ENCODE measurements at places on chromosomes 12 and 14. TPM values are rescaled to one million over a fixed set of nuclear protein-coding genes. Genes with fewer than 3 reads are reported as not detected.
A peak's percentile ranks its signal among the peaks of the same experiment; 100 is the strongest.

The AKAP3 gene
- 0.79 TPM for total RNA-seq

DNA sequence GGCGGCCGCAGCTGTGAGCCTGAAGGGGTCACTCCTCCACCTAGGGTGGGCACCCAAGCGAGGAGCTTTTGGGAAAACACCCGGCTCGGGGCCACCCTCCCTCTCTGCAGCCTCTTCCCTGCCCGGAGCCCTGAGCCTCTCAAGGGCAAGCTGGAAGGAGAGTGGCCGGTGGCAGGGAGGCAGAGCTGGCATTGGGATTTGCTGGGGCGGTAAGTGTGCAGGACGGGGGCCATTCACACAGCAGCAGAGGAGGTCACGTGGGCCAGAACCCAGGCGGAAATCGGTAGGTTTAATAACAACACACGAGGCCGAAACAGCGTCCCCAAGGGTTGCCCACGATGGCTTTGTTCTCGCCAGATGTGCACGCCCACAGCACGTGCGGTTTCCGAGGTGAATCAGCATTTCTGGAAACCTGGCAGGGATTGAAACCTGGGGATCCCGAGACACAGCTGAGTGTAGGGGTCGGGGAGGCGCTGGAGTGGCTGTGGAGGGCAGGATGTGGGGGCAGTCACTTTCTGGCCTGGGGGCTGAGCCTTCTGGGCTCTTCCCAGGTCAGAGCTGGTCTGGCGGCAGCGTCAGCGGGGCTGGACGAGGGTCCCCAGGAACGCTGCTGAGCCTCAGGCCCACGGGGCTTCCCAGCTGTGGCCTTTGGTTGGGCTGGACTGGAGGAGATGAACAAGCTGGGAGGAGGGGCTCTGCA, 23.5 kb downstream of the NOC4L start:
- no peak overlapping the region for H3K27ac ChIP-seq
- no peak for DNase-seq
- H3K36me3 ChIP-seq: no peaks in the 10 kb centered on the region
- H3K4me1 ChIP-seq: no peaks in the 10 kb centered on the region
- H3K4me3 ChIP-seq: no peak overlapping the region

The SYCP3 gene
- total RNA-seq: not detected

DNA sequence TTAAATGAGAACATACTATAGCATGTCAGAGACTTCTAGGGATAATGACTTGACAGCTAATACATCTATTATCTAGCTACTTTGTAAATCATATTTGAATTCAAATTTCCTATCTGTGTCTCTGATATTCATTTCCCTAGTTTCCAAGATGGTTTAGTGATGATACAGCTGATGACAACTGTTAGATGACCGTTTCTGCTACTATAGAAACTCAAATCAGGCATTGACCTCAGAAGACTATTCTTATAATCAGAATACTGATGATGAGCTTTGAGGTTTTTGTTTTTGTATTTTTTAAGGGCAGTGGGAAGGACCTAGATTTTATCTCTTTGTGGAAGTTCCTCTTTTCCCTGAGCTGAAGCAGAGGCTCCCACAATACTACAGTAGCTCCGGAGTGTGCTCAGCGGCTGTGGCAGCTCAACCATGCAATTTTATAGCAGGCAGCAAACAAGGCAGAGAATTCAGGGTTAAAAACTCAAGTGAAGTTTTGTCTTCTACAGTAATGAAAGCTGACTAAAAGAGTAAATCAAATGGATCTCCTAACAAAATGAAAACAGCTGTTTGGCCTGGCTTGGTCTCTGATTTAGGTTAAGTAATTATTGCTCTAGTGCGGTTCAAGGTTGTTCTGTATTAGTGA, 145.1 kb downstream of the SLC25A21 start:
- H3K27me3 ChIP-seq: no peaks in the 10 kb centered on the region
- H3K4me1 ChIP-seq: peaks cover 5% of the 10 kb centered on the region
- no peaks in the 10 kb centered on the region for H3K36me3 ChIP-seq
- H3K27ac ChIP-seq: no peak overlapping the region
- no peak overlapping the region for H3K4me3 ChIP-seq

The CABP1 gene
- 2.0 TPM for total RNA-seq

The SENP1 gene
- 11.6 TPM for total RNA-seq

The C3AR1 gene
- total RNA-seq: 10.6 TPM

The OTOGL gene
- total RNA-seq: 10.9 TPM

DNA sequence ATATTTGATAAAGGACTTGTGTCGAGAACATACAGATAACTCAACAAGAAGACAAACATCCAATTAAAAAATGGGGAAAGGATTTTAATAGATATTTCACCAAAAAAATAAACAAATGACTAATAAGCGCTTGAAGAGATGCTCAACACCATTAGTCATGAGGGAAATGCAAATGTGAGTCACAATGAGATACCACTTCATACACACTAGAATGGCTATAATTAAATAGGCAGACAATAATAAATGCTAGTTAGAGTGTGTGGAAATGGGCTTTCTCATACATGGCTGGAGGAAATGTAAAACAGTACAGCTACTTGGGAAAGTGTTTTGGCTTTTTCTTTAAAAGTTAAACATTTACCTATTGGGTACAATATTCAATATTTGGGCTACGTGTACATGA, 34.8 kb downstream of the DLK1 start:
- no peaks in the 10 kb centered on the region for H3K27me3 ChIP-seq
- no peak for DNase-seq
- no peak overlapping the region for H3K4me3 ChIP-seq
- no peaks in the 10 kb centered on the region for H3K4me1 ChIP-seq
- no peak overlapping the region for H3K27ac ChIP-seq
- no peaks in the 10 kb centered on the region for H3K36me3 ChIP-seq

The MUCL1 gene
- not detected for total RNA-seq

DNA sequence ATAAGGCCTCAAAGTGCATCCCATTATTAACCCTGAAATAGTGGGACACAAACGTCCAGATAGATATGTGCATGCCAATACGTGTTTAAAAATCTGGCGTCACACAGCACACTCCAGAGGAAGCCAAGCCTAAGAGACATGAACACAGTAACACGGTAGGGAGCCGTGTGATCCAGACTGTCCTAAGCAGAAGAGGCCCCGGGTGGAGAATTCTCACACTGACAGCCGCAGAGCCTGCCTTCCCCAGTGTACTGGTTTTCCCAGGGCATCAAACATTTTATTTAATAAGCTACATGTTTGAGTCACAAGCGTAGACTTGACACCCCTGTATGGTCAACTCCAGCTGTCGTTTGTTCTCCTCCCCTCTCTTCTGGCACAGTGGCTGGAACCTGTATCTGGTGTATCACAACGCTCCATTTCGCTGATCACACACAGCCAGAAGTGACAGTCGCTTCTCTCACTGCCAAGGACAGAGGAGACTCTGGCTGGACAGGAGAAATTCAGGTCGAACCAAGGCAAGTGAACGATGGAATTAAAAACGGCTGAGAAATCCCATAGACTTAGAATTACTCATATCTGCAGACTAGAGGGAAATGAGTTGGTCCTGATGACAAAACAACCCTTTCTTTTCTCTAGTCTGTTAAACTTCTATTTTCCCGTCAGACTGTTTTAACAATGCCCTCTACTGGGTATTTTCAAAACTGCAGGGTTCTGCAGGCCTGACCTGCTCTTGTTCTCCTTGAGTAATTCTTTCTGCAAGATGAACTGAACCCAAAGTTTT, 359.9 kb downstream of the RGS6 start:
- H3K4me3 ChIP-seq: peak overlapping the region; percentile 5
- no peaks in the 10 kb centered on the region for H3K36me3 ChIP-seq
- H3K27me3 ChIP-seq: no peaks in the 10 kb centered on the region
- H3K4me1 ChIP-seq: peaks cover 10% of the 10 kb centered on the region
- peak overlapping the region; percentile 40 for H3K27ac ChIP-seq

The HOXC12 gene
- total RNA-seq: not detected

- H3K4me3 ChIP-seq: no peak overlapping the region
- H3K27ac ChIP-seq: no peak overlapping the region
- DNase-seq: no peak
- no peaks in the 10 kb centered on the region for H3K27me3 ChIP-seq
Measured at GRCh38 chr12:78167510-78167909, 336.8 kb downstream of the NAV3 start.

The C12orf54 gene
- total RNA-seq: not detected

The PPFIA2 gene
- 0.48 TPM for total RNA-seq

The C14orf132 gene
- total RNA-seq: 1.6 TPM

GRCh38 chr12:57124261-57124877, 3.9 kb upstream of the LRP1 start:
- no peak overlapping the region for H3K4me3 ChIP-seq
- DNase-seq: peak; percentile 83
- H3K27me3 ChIP-seq: no peaks in the 10 kb centered on the region
- peaks cover 16% of the 10 kb centered on the region for H3K4me1 ChIP-seq

DNA sequence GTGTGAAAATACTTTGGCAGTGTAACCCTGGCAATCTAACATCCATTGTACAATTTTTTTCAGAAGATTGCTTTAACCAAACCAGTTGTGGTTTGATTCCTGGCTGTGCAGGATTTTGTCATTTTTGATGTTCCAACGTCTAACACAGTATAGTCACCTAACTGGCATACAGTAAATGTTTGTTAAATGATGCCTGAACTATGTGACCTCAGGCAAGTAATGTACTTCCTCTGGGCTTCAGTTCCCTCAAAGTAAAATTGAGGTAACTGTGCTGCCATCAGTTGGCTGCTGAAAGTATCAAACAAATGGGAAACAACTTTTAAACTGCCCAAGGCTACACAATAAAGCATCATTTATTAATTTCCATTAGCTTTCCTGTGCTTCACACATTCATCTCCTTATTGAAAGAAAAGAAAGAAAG, 4.3 kb downstream of the TM7SF3 start:
- H3K27ac ChIP-seq: no peak overlapping the region
- H3K4me1 ChIP-seq: peaks cover 32% of the 10 kb centered on the region
- H3K36me3 ChIP-seq: no peaks in the 10 kb centered on the region
- no peak for DNase-seq

GRCh38 chr14:93232159-93232558, 25.1 kb downstream of the UBR7 start:
- no peak overlapping the region for H3K4me3 ChIP-seq
- H3K4me1 ChIP-seq: peaks cover 10% of the 10 kb centered on the region
- H3K27ac ChIP-seq: no peak overlapping the region
- H3K27me3 ChIP-seq: no peaks in the 10 kb centered on the region

DNA sequence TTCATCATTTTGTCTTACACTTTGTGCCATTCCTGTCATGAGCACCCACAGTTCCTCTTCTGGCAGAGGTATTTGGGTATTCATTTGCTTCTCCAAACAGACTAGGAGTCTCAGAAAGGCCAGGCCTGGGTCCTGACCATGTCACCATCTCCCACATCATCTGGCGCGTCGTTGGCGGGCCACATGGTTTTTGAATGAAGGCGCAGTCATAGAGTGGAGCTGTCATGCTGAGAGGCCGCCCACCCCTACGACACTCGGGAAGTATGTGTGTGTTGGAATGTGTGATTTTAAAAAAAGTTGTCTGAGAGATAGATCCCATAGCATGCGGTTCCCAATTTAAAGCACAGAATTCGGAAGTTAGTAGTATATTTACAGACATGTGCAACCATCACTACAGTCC, 15.6 kb upstream of the TTC7B start:
- H3K4me3 ChIP-seq: no peak overlapping the region
- no peaks in the 10 kb centered on the region for H3K36me3 ChIP-seq
- H3K27ac ChIP-seq: no peak overlapping the region
- DNase-seq: no peak
- peaks cover 16% of the 10 kb centered on the region for H3K4me1 ChIP-seq

The CIROP gene
- not detected for total RNA-seq

The ATL1 gene
- 2.6 TPM for total RNA-seq

- no peak overlapping the region for H3K4me3 ChIP-seq
- H3K36me3 ChIP-seq: no peaks in the 10 kb centered on the region
- no peaks in the 10 kb centered on the region for H3K4me1 ChIP-seq
- DNase-seq: no peak
- H3K27ac ChIP-seq: no peak overlapping the region
Measured at GRCh38 chr12:97754306-97754705, 291.7 kb downstream of the RMST start.

DNA sequence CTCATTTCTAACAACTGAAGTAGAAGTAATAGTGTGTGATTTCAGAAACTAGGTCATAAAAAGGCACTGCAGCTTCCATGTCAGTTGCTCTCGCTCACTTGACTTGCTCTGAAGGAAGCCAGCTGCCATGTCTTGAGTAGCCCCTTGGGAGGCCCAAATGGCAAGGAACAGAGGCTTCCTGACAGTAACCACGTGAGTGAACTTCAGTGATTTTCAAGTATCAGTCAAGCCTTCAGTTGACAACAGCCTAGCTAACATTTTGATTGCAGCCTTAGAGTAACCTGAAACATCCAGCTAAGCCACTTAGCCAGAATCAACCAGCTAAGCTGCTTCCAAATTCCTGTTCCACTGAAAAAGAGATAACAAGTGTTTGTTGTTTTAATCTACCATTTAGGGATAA, 26.7 kb downstream of the TOGARAM1 start:
- no peak for DNase-seq
- no peaks in the 10 kb centered on the region for H3K27me3 ChIP-seq
- H3K36me3 ChIP-seq: no peaks in the 10 kb centered on the region
- H3K4me1 ChIP-seq: no peaks in the 10 kb centered on the region
- H3K4me3 ChIP-seq: no peak overlapping the region

DNA sequence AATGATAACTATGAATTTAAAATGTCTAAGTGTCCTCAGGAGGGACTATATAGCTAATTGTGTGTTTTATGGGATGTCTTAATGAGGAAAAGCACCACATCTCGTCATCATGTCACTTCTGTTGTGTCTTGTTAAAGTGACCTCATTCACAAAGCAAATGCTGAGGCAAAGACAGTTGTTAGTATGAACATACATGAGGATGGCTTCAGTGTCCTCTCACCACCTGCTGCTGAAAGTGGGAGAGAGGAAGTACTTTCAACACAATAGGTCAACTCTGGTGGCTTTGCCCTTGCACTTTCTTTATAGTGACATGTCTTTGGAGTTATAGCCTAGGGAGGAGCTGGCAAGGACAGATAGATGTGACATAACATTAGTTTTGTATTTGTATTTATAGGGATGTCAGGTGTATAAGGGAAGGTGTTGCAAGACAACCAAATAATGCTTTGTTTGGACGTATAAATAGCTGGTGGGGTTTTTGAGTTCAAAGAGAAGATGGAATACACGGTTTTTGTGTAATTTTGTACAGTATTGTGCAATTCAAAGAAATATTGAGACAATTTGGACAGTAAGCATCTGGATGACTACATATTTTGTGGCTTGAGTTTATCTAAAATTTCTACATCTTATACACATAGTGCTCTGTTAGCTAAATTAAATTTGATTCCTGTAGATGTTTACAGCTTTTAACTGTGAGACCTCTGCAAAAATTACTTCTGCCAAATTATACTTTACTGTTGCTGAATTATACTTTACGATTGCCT, 131.7 kb upstream of the ATP2B1 start:
- H3K27ac ChIP-seq: no peak overlapping the region
- no peaks in the 10 kb centered on the region for H3K36me3 ChIP-seq
- H3K4me1 ChIP-seq: no peaks in the 10 kb centered on the region
- H3K4me3 ChIP-seq: no peak overlapping the region
- no peak for DNase-seq

DNA sequence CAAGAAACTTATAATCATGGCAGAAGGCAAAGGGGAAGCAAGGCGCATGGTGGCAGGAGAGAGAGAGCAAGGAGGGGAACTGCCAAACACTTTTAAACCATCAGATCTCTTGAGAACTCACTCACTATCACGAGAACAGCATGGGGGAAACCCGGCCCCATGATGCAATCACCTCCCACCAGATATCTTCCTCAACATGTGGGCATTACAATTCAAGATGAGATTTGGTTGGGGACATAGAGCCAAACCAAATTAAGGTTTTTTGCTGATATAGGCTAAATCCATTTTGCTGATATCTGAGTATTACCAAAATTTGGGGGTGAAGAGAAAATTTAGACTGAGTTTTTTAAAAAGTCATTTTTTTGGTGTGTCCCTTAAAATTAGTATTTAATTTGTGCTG, 54.9 kb upstream of the TMX1 start:
- H3K36me3 ChIP-seq: no peaks in the 10 kb centered on the region
- DNase-seq: no peak
- H3K4me1 ChIP-seq: peaks cover 7% of the 10 kb centered on the region

The TBX3 gene
- 16.1 TPM for total RNA-seq
